ENCODE measurements at places on chromosomes 7 and 10. TPM values are rescaled to one million over a fixed set of nuclear protein-coding genes. Genes with fewer than 3 reads are reported as not detected.
A peak's percentile ranks its signal among the peaks of the same experiment; 100 is the strongest.

GRCh38 chr10:18109341-18109870 is 30.8 kb upstream of the CACNB2 start:
- no peak overlapping the region for H3K27ac ChIP-seq
- peaks cover 3% of the 10 kb centered on the region for H3K4me1 ChIP-seq
- no peak for DNase-seq
- no peaks in the 10 kb centered on the region for H3K27me3 ChIP-seq
- no peaks in the 10 kb centered on the region for H3K36me3 ChIP-seq

DNA sequence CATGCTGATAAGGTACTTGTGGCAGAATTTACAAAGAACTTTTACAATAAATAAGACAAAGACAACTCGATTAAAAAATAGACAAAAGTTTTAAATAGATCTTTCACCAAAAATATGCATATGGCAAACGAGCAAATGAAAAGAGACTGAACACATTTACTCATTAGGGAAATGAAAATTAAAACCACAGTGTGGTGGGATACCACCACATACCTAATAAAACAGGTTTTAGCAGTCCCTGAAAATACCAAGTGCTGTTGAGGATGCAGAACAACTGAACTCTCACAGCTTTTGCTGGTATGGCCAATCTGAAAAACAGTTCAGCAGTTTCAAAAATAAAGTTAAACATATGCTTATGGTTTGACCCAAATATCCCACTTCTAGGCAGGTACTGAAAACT is 205.4 kb upstream of the ADO start:
- H3K27me3 ChIP-seq = no peaks in the 10 kb centered on the region
- no peaks in the 10 kb centered on the region for H3K36me3 ChIP-seq
- no peak overlapping the region for H3K4me3 ChIP-seq
- no peaks in the 10 kb centered on the region for H3K4me1 ChIP-seq
- no peak for DNase-seq

DNA sequence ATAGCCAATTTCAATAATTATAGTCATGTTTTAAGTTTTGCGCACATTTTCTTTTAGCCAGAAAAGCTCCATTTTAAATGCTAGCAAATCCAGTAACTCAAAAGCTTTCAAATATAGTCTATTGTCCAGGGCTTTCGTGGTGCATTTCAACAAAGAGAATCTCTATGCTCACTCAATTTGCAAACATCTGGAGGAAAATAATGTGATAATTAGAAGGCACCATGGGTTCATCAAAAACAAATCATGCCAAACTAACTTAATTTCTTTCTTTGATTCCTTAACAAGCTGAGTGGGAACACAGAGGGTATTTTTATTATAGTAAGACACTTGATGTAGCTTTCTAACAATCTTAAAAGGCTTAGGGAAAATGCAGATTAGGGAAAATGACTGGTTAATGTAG is 179.8 kb downstream of the NXPH1 start:
- H3K4me1 ChIP-seq = no peaks in the 10 kb centered on the region
- H3K27me3 ChIP-seq = no peaks in the 10 kb centered on the region
- H3K36me3 ChIP-seq = no peaks in the 10 kb centered on the region
- DNase-seq = no peak
- H3K4me3 ChIP-seq = no peak overlapping the region

The CYP3A5 gene
- 5.4 TPM for total RNA-seq

The MKRN1 gene
- total RNA-seq = 39.7 TPM

GRCh38 chr10:34003561-34003960 is 669.1 kb upstream of the NRP1 start:
- no peaks in the 10 kb centered on the region for H3K36me3 ChIP-seq
- no peaks in the 10 kb centered on the region for H3K27me3 ChIP-seq
- DNase-seq = no peak
- H3K4me3 ChIP-seq = no peak overlapping the region
- no peaks in the 10 kb centered on the region for H3K4me1 ChIP-seq

DNA sequence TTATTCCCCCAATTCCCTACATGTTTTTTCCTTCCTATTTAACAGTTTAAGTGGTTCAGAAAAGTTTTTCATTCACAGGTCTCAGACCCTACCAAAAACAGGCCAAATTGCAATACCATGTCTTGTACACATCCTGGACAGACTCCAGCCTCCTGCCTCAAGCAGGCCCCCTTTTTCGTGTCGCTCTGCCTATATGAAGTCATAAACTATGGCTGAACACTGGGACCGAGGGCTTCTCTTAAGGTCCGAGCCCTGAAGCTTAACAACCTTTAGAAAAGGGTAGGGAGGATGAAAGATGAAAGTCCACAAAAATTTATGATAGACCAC is 1.4 kb downstream of the FBXW4 start:
- H3K27ac ChIP-seq = peak overlapping the region; percentile 98
- no peak for DNase-seq
- H3K36me3 ChIP-seq = no peaks in the 10 kb centered on the region
- H3K27me3 ChIP-seq = no peaks in the 10 kb centered on the region
- peak overlapping the region; percentile 92 for H3K4me3 ChIP-seq
- peaks cover 41% of the 10 kb centered on the region for H3K4me1 ChIP-seq

The IPMK gene
- 1.5 TPM for total RNA-seq

The SPOCK2 gene
- total RNA-seq = 13.8 TPM
